T-helper 1 cell treated with Interleukin-12 subunit alpha and Interleukin-12 subunit beta and Interleukin-4 antibody, amounts not matched to agents 30 ng/mL and 1 ng/mL, for 36 hours (primary cell): ENCODE measurements at places on chromosomes 3 and 15. TPM values are rescaled to one million over a fixed set of nuclear protein-coding genes. Genes with fewer than 3 reads are reported as not detected.

Gene SV2B
- 0.02 TPM in 1 of 2 replicates, not detected in the other for total RNA-seq

Gene SKOR1
- 0.22 TPM in 2 replicates for total RNA-seq

Gene TIPARP
- 49.1 and 49.8 TPM in 2 replicates for total RNA-seq

Gene SAMD7
- not detected in 2 replicates for total RNA-seq

Gene PRSS50
- not detected in 2 replicates for total RNA-seq

Gene CDHR4
- total RNA-seq: 0.20 and 0.22 TPM in 2 replicates

Gene SLC9C1
- total RNA-seq: not detected in 2 replicates

Gene KCNMB3
- total RNA-seq: 0.88 and 1.0 TPM in 2 replicates

Gene TTLL13
- 0.61 and 1.4 TPM in 2 replicates for total RNA-seq

Gene CYP1A1
- total RNA-seq: 0.42 and 0.46 TPM in 2 replicates

Gene HRG
- not detected in 2 replicates for total RNA-seq

Gene AGBL1
- total RNA-seq: not detected in 2 replicates

Gene ETV5
- 0.88 and 1.9 TPM in 2 replicates for total RNA-seq

Gene CLDN18
- total RNA-seq: not detected in 2 replicates

Gene PLA1A
- total RNA-seq: 0.12 and 0.41 TPM in 2 replicates

Gene ZBTB11
- 32.1 and 33.2 TPM in 2 replicates for total RNA-seq

Gene RPP25
- 5.4 and 6.0 TPM in 2 replicates for total RNA-seq

Gene IQGAP1
- total RNA-seq: 196 TPM in 2 replicates

Gene CHST14
- 11.5 and 12.2 TPM in 2 replicates for total RNA-seq

Gene UBA7
- 272 and 275 TPM in 2 replicates for total RNA-seq

Gene VILL
- 18.4 and 21.1 TPM in 2 replicates for total RNA-seq

Gene ITIH4
- 15.2 and 15.6 TPM in 2 replicates for total RNA-seq

Gene NOX5
- total RNA-seq: 0.02 and 0.05 TPM in 2 replicates

Gene SLC22A13
- total RNA-seq: 0.71 and 0.78 TPM in 2 replicates

Gene STAB1
- total RNA-seq: 0.12 and 1.0 TPM in 2 replicates

Gene ZNF660
- 0.29 and 0.44 TPM in 2 replicates for total RNA-seq

Gene RTP3
- not detected in 2 replicates for total RNA-seq

Gene TEX55
- not detected in 2 replicates for total RNA-seq

Gene LTF
- total RNA-seq: not detected in 2 replicates

Gene TTBK2
- total RNA-seq: 15.2 and 16.0 TPM in 2 replicates

Gene LRRC2
- 0.12 and 0.15 TPM in 2 replicates for total RNA-seq

Gene ZFAND6
- total RNA-seq: 58.3 and 59.2 TPM in 2 replicates

Gene ERC2
- 0.15 TPM in 1 of 2 replicates, not detected in the other for total RNA-seq

Gene TAGLN3
- total RNA-seq: 0.66 and 0.73 TPM in 2 replicates

Gene SLITRK3
- total RNA-seq: not detected in 2 replicates

Gene CPLX3
- 0.91 and 1.4 TPM in 2 replicates for total RNA-seq

Gene MINDY2
- 14.8 and 15.8 TPM in 2 replicates for total RNA-seq

Gene GALNT15
- total RNA-seq: not detected in 2 replicates

Gene AGTR1
- not detected in 2 replicates for total RNA-seq

Gene MESP2
- not detected in 2 replicates for total RNA-seq

Gene SIDT1
- 28.2 and 29.9 TPM in 2 replicates for total RNA-seq

Gene COPB2
- 112 and 118 TPM in 2 replicates for total RNA-seq

Gene UQCC5
- total RNA-seq: 5.0 and 5.1 TPM in 2 replicates

Gene GOLGA6D
- total RNA-seq: not detected in 2 replicates

Gene ADGRG7
- total RNA-seq: not detected in 2 replicates

Gene TRIM71
- total RNA-seq: 0.02 TPM in 1 of 2 replicates, not detected in the other

Gene MDFIC2
- total RNA-seq: not detected in 2 replicates

Gene GPR156
- total RNA-seq: 0.07 TPM in 2 replicates

Gene ISL2
- 1.5 and 2.4 TPM in 2 replicates for total RNA-seq

Gene SLC27A2
- total RNA-seq: 44.6 and 45.3 TPM in 2 replicates

Gene MEIS2
- total RNA-seq: not detected in 2 replicates

Gene GPR160
- 5.1 and 6.5 TPM in 2 replicates for total RNA-seq

Gene MST1
- total RNA-seq: 9.3 and 10.9 TPM in 2 replicates

Gene AADACL2
- total RNA-seq: not detected in 2 replicates

Gene CLDND1
- total RNA-seq: 664 and 689 TPM in 2 replicates

Gene ROBO2
- total RNA-seq: not detected in 2 replicates

Gene NANOGP8
- not detected in 2 replicates for total RNA-seq

Gene STRIT1
- not detected in 2 replicates for total RNA-seq

Gene MED12L
- 1.4 and 2.2 TPM in 2 replicates for total RNA-seq
